Activated T-helper 1 cell treated with anti-CD3 and anti-CD28 coated beads, Interleukin-12 subunit alpha, Interleukin-12 subunit beta, Interleukin-2, Interleukin-4 antibody, amounts not matched to agents 30 ng/mL and 10 ng/mL and 1 ng/mL, durations not matched to agents 14 hours and 24 hours and 36 hours (primary cell): ENCODE measurements at places on chromosomes 2 and 18.

- no peak overlapping the region for H3K27ac ChIP-seq
- DNase-seq = no peak
- H3K4me1 ChIP-seq = no peaks in the 10 kb centered on the region
- H3K36me3 ChIP-seq = no peaks in the 10 kb centered on the region
Observed at GRCh38 chr2:36197181-36197971, 158.2 kb upstream of the CRIM1 start.

- no peak for DNase-seq
- H3K27ac ChIP-seq = no peak overlapping the region
- no peaks in the 10 kb centered on the region for H3K27me3 ChIP-seq
Observed at GRCh38 chr18:32335228-32335627, 135.5 kb downstream of the GAREM1 start.

DNA sequence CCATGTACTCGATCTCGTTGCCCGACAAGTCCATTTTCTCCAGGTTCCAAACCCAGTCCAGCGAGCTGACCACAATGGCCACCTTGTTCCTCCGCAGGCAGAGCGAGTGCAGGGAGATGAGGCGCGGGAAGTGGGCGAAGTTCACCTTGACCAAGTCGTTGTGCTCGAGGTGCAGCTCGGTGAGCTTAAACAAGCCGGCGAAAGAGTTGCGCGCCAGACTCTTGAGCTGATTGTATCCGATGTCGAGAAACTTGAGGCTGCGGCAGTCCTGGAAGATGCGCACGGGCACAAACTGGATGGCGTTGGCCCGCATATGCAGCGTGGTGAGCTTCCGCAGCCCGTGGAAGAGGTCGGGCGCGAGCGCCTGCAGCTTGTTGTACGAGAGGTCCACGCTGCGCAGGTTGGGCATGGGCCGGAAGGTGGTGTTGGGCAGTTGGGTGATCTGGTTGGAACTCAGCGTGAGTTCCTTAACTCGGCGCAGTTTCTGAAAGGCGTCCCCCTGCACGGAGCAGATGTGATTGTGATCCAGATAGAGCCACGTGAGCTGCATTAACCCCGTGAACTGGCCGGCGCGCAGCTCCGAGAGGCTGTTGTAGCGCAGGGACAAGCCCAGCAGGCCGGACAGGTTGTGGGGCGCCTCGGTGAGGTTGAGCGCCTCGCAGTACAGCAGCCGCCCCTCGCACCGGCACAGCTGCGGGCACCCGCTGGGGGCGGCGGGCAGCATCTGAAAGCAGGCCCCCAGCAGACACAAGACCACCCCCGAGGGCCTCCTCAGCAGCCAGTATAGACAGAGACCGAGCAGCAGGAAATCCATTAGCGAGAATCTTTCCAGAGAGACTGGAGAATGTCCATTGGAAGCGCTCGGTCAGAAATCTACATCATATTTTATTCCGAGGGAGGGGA, 1.3 kb downstream of the LRRTM1 start:
- H3K27ac ChIP-seq = no peak overlapping the region
- no peak overlapping the region for H3K4me3 ChIP-seq
- DNase-seq = no peak

DNA sequence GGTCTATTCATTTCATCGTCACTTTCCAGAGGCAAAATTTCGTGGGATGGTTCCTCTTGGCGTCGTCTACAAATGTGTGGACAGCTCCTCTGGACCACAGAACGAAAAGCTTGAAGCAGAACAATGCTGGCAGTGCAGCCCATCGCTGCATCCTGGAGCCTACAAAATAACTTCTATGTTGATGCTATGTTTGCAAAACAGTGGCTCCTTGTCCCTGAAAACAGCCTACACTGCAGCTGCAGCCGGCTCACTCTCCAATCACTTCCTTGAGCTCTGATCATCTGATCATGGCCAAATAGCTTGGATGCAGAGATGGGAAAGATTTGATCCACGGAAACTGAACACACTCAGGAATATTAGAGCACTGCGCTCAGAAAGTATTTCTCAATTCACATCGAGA, 60.0 kb downstream of the DOCK10 start:
- H3K36me3 ChIP-seq = peaks cover 31% of the 10 kb centered on the region
- no peak overlapping the region for H3K4me3 ChIP-seq
- DNase-seq = no peak
- peaks cover 85% of the 10 kb centered on the region for H3K4me1 ChIP-seq
- H3K27ac ChIP-seq = no peak overlapping the region

DNA sequence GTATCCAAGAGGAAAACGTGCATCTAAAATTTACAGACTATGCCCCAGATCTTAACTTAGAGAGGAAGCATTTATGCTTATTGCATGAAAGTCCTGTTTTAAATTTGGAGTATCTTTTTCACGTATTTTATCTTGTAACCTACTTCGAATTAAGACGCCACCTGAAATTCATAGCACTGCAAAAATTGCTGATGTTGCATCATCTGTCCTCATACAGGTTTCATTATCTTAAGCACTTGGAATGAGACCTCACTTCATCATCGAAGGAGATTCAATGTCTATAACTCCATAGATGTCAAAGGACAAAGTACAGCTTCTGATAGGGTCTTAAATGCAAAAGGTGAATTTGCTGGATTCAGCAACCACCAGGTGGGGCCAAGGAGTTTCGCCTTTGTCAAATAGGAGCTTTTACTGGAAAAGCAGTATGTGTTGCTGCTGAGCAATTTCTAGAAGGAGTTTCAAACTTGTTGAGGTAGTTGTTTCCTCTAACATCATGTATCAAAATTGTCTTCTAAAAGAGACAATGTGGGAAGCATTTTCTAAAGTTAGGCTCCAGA, 106.4 kb upstream of the CCDC85A start:
- no peak overlapping the region for H3K27ac ChIP-seq
- no peaks in the 10 kb centered on the region for H3K4me1 ChIP-seq
- H3K27me3 ChIP-seq = no peaks in the 10 kb centered on the region
- no peaks in the 10 kb centered on the region for H3K36me3 ChIP-seq
- no peak overlapping the region for H3K4me3 ChIP-seq

- H3K36me3 ChIP-seq = no peaks in the 10 kb centered on the region
- no peak overlapping the region for H3K27ac ChIP-seq
Observed at GRCh38 chr18:22279741-22280452, 110.5 kb downstream of the GATA6 start.

DNA sequence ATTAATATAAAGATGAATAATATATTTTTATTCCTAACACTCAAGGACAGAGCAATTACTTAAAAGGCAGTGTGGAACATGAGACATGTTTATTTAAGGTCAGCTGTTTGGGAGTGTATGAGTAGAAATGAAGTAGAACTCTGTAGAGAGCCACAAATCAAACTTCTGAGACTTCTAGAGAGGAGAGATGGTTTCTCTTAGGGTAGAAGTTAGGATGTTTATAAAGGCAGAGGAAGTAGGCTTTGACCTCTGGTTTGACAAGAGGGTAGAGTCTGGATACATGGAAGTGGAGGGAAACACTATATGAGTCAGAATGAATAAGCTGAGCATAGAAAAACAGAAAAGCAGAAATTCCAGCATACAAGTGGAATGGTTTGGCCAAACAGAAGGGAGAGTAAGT, 262.1 kb upstream of the KLHL14 start:
- DNase-seq = no peak
- H3K36me3 ChIP-seq = no peaks in the 10 kb centered on the region
- H3K27me3 ChIP-seq = no peaks in the 10 kb centered on the region
- no peak overlapping the region for H3K27ac ChIP-seq

GRCh38 chr2:150640039-150640438, 152.6 kb upstream of the RND3 start:
- no peaks in the 10 kb centered on the region for H3K36me3 ChIP-seq
- DNase-seq = no peak
- no peaks in the 10 kb centered on the region for H3K27me3 ChIP-seq
- H3K4me3 ChIP-seq = no peak overlapping the region
- H3K27ac ChIP-seq = no peak overlapping the region
- no peaks in the 10 kb centered on the region for H3K4me1 ChIP-seq

DNA sequence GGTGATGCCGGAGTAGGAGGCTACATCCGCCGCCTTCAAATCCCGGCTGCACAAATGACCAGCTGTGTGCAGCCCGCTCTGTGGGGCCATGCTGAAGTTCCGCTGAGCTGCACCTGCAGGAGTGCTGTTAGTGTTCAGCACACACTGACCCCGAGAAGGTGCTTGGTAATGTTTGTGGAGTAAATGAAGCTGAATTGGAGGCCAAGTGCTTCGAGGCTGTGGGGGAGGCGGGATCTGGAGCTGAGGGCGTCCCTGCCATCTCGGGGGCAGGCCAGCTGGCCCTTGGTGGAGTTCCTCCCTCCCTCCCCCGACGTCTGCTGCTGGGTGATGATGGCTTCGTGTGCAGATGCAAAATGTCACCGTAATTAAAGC, 23.2 kb downstream of the KCNF1 start:
- no peak overlapping the region for H3K27ac ChIP-seq
- DNase-seq = no peak
- H3K36me3 ChIP-seq = peaks cover 1% of the 10 kb centered on the region

GRCh38 chr2:230723363-230723762, 10.7 kb downstream of the CAB39 start:
- H3K27me3 ChIP-seq = no peaks in the 10 kb centered on the region
- peaks cover 44% of the 10 kb centered on the region for H3K36me3 ChIP-seq
- DNase-seq = peak; percentile 30
- H3K27ac ChIP-seq = peak overlapping the region; percentile 79

DNA sequence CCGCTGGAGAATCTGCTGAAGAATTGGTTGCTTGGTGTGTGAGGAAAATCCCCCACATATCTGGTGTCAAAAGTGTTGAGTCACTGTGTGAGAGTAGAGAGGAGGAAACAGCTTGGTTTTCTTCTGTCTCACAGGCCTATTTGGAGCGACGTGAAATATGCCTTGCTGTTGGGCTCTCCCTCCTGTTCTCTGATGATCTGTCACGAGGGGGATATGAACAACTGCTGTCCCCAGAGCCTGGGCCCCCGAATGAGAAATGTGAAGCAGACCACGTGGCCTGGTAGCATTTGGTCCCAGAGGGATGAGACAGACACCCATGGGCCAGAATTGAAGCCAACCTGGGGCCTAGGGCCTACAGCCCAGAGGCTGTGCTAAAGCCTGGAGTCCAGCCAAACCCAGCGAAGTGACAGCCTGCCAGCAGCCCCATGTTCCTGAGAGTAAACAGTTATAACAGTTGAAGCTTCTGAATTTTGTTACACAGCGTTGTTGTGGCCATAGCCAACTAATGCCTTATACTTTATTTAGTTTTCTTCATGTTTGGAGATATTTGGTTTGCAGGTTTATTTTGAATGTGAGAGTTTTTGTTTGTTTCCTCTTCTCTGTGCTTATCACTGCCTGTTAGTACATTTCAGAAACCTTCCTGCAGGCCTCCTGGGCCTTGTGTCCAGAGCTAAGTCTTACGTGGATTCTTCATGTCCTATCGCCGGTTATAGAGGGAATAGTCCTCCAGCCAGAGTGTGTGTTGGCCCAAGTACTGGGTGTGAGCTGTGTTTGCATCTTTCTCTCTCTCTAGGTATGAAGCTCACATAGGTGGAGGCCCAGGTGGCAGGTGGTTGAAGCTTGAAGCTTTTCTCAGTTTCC, 18.7 kb upstream of the COLEC12 start:
- H3K36me3 ChIP-seq = no peaks in the 10 kb centered on the region
- DNase-seq = no peak
- H3K27ac ChIP-seq = no peak overlapping the region
- H3K4me3 ChIP-seq = no peak overlapping the region
- peaks cover 12% of the 10 kb centered on the region for H3K4me1 ChIP-seq

DNA sequence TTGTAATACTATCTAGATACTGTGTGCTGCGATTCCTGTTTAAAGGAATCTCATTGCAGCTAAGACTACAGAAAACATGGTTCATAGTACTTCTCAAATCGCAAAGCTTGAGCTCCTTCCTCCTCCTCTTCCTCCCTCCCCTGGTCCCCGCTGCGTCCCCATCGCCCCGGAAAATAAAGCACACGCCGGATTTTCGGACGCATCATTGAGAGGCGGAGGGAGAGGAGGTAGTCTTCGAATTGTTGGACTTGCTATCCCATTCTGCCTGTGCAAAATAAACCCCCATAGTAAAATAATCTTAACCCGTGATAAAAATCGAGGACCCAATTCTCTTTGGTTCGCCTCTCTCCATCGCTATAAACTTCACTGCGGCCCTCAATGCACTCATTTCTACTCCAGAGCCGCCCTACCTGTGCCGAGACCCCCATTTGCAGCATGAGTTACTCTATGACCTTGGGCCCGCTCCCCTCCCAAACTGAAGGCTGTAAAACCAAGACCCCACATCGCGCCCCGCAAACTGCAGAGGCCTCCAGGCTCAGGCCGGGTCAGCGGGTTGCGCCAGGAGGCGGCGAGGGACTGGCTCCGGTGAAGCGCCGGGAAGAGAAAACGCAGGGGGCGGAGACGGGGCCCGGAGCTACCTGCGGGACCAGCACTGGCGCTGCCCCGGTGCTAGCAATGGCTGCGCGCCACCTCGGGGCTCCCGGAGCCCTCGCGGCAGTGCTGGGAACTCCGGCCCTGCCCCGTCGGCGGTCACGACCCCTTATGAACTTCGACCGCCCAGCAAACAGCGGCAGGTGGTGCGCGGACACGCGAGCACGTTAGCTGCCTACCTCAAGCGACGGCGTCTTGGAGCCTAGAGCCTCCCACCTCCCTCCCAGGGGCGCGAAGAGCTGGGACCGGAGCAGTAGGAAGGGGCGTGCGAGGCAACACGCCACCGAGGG, 649 bp downstream of the ESCO1 start:
- peak; percentile 10 for DNase-seq
- peak overlapping the region; percentile 99 for H3K27ac ChIP-seq
- H3K4me3 ChIP-seq = peak overlapping the region; percentile 94
- no peaks in the 10 kb centered on the region for H3K27me3 ChIP-seq
- peaks cover 17% of the 10 kb centered on the region for H3K4me1 ChIP-seq

DNA sequence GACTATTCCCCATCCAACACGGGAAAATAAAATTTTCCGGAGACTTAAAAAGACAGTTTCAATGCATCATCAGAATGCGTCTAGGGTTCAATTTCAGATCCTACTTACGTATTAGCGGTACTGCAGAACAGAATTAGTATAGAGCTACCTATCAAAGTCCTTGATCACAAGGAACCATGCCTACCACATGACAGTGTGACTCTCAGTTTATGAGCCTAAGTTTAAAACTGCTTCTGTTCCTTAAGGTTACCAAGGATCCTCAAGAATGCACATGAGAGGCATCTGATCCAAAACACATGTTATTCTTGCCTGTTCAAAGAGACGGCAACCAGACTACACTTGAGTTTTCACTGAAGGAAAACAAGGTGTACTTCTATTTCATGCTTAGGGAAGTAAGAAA, 369.7 kb downstream of the EPHA4 start:
- DNase-seq = no peak
- no peaks in the 10 kb centered on the region for H3K4me1 ChIP-seq
- peaks cover 3% of the 10 kb centered on the region for H3K27me3 ChIP-seq
- H3K4me3 ChIP-seq = no peak overlapping the region
- no peak overlapping the region for H3K27ac ChIP-seq

GRCh38 chr2:30514134-30514847, 67.2 kb downstream of the LCLAT1 start:
- H3K36me3 ChIP-seq = peaks cover 6% of the 10 kb centered on the region
- no peak for DNase-seq
- H3K27ac ChIP-seq = no peak overlapping the region
- no peaks in the 10 kb centered on the region for H3K27me3 ChIP-seq

- H3K36me3 ChIP-seq = peaks cover 12% of the 10 kb centered on the region
- no peak for DNase-seq
- H3K27me3 ChIP-seq = no peaks in the 10 kb centered on the region
- H3K27ac ChIP-seq = no peak overlapping the region
- H3K4me3 ChIP-seq = no peak overlapping the region
Observed at GRCh38 chr2:27023740-27024139, 9.0 kb upstream of the TMEM214 start.
